ENCODE measurements at places on chromosomes 5 and 9. TPM values are rescaled to one million over a fixed set of nuclear protein-coding genes. Genes with fewer than 3 reads are reported as not detected.

The EGFL7 gene
- 14.3 TPM for total RNA-seq

The NDOR1 gene
- 12.1 TPM for total RNA-seq

The LTC4S gene
- 8.7 TPM for total RNA-seq

The QRFP gene
- not detected for total RNA-seq

DNA sequence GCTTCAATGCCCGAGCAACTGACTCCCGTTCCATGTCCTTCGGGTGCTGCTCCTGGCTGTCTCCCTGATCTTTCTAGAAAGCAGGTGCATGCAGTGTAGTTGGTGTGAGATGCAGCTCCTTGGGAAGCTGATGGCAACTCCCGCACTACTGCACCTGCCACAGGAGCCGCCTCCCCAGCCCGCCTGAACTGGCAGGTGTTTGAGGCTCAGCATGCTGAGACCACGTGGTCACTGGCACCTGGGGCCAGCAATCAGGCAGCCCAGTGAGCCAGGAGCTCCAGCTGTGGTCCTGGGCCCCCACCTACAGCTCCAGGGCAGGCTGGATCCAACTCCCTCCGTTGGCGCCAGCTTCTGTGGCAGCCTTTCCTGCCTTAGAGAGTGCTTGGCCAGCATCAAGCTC, 111.5 kb downstream of the ICE1 start:
- DNase-seq, result no peak

DNA sequence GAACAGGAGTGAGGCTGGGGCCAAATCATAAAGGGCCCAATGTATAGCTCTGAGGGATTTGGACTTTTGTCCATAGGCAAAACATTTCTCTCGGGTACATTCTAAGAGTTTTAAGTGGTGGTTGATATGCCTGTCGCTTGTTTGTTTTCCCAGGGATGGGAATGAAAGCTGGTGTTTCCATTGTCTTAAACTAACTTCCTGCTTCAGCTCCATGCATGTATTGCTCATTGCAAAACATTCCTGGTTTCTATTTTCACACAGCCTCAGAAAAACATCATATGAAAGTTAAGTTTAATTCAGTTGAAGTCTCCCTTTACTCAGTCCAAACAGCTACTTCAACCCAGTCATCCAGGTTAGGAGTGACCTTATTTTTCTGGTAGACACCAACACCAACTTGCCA, 235.0 kb downstream of the ACTL7B start:
- no peak for DNase-seq

- DNase-seq, result peak; percentile 38
These were observed 13.9 kb downstream of the ALDOB start for GRCh38 chr9:101421653-101422065.

DNA sequence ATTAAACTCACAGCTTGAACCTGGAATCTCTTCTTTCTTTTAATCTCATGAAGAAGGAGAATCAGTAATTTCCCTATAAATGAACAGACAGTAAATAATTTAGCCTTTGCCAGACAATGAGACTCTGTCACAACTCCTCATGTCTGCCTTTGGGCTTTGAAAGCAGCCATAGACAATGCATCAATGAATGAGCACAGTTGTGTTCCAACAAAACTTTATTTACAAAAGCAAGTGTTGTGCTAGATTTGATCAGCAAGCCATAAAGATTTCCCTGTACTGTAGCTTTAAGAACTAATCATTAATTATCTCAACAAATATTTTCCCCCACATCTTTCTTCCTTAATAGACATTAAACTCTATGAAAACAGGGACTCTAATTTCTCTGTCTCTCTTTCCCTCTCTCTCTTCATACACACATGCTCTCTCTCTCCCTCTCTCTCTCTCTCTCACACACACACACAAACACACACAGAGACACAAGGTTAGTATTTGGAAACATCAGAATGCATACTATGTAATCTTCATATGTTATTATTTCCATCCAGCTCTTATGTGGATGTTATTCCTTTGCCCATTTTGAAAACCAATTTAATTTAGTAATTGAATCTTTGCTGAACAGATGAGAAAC, 1209.8 kb upstream of the CDH6 start:
- DNase-seq, result no peak

- no peak for DNase-seq
These were observed 490.2 kb upstream of the RORB start for GRCh38 chr9:74006935-74007334.

- no peak for DNase-seq
These were observed 16.5 kb upstream of the FBXL7 start for GRCh38 chr5:15483351-15484097.

- DNase-seq, result no peak
These were observed 44.5 kb downstream of the CCDC125 start for GRCh38 chr5:69288069-69288468.

GRCh38 chr5:128478386-128479368, 59.4 kb downstream of the FBN2 start:
- no peak for DNase-seq

GRCh38 chr9:8179381-8180053, 379.9 kb upstream of the DMAC1 start:
- no peak for DNase-seq

GRCh38 chr5:139964994-139965565, 78.0 kb downstream of the NRG2 start:
- no peak for DNase-seq
